Stimulated activated CD4-positive, alpha-beta T cell treated with anti-CD3 and anti-CD28 coated beads, Interleukin-1b, Interleukin-23, amount 100 ng/mL, for 1 hour (primary cell): ENCODE measurements at places on chromosomes 12 and 14.

GRCh38 chr12:97308576-97309198, 153.9 kb upstream of the RMST start:
- no peak for DNase-seq

GRCh38 chr12:64666054-64666914, 56.0 kb downstream of the RASSF3 start:
- no peak for DNase-seq

DNA sequence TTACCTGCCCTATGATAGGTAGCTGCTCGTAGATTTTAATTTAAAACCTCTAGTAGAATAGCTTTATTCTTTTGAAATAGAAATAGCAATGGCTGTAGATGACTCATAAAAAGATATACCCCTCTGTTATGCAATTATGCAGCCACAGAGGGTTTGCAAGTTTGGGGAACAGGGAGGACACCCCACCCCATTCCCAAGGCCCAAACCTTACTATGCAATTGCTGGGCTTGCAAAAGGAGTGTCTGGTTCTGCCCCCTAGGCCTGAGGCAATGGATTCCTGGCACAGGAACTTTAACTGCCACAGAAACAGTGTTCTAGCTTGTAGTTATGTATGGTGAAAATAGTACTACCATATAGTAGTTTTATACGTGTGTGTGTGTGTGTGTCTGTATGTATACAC, 403.3 kb downstream of the ADAMTS20 start:
- no peak for DNase-seq

DNA sequence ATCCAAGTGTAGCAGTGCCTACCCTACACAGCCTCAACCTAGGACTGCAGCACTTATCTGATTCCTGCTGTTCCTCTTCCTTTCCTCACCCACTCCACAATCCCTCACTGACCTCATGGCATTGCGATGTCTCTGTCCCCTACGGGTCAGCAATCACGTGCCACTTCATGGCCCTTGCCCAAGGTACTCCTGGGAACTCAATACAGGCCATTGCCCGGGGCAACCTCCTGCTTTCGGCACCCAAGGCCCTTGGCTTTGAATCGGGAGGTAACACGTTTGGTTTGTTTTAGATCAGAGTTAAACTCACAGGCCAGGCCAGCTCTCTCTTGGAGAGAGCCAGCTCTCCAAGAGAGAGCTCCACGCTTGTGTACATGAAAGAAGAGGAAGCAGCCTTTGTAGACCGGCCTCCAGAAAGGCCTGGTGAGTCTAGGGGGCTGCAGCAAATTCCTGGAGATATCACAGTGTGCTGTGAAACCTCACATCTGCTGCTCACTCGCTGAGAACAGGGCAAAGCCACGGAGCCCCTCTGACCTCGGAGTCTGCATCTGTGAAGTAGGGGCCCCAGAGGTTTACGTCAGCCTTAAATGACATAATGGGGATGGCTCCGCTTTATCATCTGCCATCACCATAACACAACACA, 12.2 kb downstream of the CLMN start:
- DNase-seq = no peak

GRCh38 chr12:53816360-53817020, 64.7 kb upstream of the CISTR start:
- no peak for DNase-seq

- no peak for DNase-seq
Measured at GRCh38 chr14:81416194-81416952, 16.2 kb upstream of the STON2 start.

DNA sequence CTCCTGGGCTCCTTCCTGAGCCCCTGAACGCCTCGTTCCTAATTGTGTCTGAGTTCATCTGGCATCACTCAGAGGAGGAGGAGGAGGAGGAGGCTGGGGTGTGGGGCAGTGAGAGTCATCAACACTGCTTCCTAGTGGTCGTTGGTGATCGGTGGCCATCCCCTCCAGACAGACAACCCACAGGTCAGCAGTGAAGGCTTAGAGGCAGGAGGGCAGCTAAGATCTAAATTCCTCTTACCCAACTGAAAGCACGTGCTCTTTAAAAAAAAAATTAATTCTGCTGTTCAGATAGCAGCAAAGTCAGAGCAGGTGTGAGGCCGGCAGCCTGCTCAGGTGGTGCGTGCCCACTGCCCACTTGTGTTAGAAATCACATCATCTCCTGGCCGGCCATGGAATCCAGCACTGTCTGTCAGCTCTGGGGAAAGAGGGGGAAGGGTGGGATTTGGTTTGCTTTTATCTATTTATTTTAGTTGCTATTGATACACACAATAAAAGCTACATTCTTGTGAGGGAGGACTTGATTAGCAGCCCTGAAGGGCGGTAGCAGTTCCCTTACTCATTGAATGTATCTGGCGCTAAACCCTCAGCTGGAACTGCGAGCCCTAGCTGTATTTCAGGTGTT, 46.6 kb downstream of the PPP2R5C start:
- DNase-seq = no peak

DNA sequence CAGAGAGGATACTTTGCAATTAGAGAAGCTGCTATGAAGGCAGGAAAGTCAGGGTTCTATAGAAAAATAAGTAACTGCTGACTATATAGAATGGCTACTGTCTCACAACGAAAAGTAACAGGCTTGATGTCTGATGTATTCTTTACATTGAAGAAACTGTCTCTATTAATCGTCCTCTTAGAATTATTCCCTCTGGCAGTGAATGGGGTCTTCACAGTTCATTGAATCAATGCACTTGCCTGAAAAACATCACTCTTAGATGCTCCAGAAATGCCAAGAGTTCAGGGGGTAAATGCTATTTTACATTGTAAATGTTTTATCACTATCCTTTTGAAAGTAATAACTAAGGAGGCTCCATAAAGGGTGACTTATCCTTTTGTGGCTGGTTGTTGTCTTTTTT, 37.7 kb upstream of the CRACR2A start:
- no peak for DNase-seq

DNA sequence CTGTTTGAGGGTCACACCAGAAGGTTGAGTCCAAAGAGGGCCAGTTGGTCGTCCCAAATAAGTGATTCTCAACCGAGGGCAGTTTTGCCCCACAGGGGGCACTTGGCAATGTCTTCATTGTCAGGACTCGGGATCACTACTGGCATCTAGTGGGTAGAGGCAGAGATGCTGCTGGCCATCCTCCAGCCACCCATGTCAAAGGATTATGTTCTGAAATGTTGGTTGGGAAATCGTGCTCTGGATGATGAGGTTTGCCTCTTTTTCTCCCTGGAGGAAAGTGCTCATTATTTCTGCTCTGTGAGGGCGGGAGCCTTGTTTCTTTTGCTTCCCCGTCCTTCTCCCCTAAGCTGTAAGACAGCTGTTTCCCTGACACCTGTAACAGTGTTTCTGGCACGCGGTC, 3.6 kb downstream of the ZNF839 start:
- no peak for DNase-seq

- no peak for DNase-seq
Measured at GRCh38 chr14:64400829-64401459, 12.8 kb downstream of the MTHFD1 start.

DNA sequence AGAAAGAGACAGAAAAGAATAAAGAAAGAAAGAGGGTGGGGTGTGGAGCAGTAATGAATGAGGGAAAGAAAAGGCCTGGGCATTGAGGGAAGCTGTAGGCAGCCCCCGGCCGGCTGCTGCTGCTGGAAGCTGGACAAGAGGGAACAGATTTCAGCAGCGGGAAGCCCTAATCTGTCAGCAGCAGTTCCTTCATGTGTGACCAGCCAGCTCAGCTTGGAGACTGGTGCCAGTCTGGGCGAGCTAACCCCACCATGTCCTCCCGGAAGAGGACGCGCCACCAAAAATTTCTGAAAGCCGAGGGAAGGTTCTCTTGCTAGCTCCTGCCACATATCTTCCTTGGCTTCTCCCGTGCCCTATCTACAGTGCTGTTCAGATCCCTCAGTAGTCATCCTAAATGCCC, 236.8 kb downstream of the GRIN2B start:
- DNase-seq = no peak

DNA sequence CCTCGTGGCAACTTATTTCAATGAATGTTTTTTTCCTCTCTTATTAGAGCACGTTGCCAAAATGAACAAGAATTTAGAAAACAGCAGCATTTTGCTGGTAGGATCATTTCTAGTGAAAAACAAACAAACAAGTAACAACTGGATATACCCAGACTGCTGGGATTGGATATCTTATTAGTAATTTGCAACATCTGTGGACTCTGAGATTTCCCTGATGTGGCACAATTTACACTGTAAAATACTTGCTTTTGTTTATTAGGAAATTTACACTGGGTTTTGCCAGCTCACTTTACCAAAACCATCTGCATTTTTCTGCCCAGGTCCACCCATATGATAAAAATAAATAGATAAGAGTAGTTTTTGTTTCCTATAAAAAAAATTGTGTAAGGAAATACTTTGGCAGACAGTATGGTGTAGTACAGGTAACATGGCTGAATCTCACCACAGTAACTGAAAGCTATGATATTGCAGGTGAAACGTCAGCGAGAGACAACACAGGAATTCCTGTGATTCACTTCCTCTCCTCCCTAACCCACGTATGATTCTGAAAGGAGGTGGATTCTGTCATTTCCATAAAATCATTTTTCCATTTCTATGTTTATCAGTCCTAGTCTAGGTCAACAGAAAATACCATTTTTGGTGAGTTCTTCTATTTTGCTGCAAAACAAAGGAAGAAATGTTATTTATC, 176.2 kb upstream of the NOVA1 start:
- no peak for DNase-seq

GRCh38 chr12:45051572-45052125, 750 bp upstream of the DBX2 start:
- no peak for DNase-seq

DNA sequence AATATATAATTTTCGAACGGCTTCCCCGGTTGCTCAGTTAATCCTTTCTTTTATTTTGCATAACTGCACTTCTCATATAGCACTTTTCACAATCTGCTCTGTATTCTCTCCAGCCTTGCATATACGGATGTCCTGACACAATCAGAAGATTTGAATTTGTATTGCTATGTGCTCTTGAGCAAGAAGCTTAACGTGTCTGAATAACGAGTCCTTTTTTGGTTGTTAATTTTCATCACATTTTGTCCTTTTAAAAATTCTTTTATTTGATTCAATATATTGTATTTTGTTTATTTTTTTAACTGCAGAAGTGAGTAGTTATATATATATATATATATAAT, 17.6 kb downstream of the A2M start:
- DNase-seq = no peak

DNA sequence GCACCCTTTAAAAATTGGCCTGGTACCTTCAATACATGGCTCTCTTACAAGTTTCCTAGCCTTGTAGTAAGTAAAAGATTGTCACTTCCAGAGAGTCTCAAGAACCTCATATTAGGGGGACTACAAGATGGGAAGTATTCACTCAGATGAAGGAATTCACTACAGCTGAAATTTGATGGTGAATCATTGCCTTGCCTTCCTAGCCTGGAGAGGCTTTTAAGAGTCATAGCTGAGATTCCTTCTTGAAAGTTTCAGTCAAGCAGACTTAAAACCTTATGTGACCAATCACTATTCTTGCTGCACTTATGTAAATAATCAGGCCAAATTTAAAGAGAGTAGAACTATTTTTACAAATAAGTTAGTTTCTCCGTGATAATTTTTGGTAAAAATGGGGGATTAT, 451.6 kb downstream of the TRHDE start:
- DNase-seq = no peak

GRCh38 chr14:101929946-101930345, 34.4 kb upstream of the DYNC1H1 start:
- no peak for DNase-seq

GRCh38 chr12:128783129-128783574, 40.6 kb downstream of the SLC15A4 start:
- DNase-seq = no peak

DNA sequence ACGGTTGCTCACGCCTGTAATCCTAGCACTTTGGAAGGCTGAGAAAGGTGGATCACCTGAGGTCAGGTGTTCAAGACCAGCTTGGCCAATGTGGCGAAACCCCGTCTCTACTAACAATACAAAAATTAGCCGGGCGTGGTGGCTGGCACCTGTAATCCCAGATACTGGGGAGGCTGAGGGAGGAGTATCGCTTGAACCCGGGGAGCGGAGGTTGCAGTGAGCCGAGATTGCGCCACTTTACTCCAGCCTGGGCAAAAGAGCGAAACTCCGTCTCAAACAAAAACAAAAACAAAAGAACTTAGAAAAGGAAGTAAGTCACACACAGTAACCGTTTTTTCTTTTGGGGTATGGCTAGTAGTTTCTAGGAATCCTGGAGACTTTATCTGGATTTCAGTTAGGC, 1.7 kb upstream of the PALS1 start:
- no peak for DNase-seq

GRCh38 chr12:125434936-125435443, 369.8 kb downstream of the AACS start:
- no peak for DNase-seq

- DNase-seq = no peak
Measured at GRCh38 chr14:58625438-58625837, 12.3 kb upstream of the DACT1 start.

DNA sequence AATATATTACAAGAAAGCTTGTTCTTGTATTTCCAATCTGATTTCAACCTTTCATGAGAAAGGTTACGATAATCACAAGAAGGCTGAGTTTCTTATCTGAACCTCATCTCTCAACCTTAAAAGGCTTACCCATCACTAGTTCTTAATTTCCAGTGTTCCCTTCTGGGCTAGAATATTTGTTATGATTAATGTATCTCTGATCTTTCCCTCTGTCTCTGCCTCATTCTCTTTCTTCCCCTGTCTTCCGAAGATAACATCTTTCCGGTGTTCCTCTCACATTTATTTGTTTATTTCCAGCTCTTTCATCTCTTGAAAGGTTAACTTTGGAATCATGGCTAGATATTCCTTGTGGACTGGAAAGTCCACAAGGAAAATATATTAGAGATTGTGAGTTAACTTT, 255.9 kb downstream of the SLC6A15 start:
- DNase-seq = no peak

GRCh38 chr12:99736760-99737269, 89.3 kb downstream of the GARIN6 start:
- no peak for DNase-seq

DNA sequence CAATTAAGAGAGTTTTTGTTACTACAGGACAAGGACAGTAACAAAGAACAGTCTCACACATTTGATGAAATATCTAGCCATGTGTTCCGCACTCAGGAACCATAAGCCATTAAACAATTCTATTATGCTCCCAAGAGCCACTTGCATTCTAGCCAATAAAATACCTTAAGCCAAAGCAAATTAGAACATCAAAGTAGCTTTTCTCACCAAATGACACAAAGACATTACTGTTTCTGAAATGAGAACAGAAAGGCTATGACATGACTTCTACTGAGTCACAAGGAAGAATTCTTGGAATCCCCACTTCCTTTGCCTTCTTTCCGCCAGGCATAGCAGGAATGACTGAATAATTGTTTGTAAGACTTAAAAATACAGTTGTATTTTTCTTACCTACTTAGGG, 445.8 kb downstream of the ATP23 start:
- no peak for DNase-seq

DNA sequence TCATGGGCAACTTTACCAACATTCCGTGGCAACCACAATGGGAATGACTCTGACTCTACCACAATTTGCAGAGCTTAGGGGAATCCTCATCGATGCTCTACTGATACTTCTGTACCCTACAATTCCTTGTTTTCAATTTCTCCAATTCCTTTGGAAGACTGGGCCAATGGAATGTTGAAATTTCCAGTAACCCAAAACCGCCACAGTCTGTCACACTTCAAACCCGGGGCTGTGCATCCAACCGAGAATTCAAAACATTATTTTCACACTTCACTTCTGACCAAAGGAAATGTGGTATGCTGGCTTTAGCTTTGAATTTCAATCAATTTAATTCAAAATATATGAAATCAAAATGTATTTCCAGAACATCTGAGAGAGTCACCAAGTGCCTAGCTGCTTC, 951.4 kb downstream of the VRK1 start:
- DNase-seq = no peak

GRCh38 chr12:64729909-64730587, 29.2 kb downstream of the GNS start:
- no peak for DNase-seq
